ENCODE measurements at places on chromosomes 7 and 10. TPM values are rescaled to one million over a fixed set of nuclear protein-coding genes. Genes with fewer than 3 reads are reported as not detected.

The RBM17 gene
- 66.3 TPM for total RNA-seq

The LEP gene
- 3.3 TPM for total RNA-seq

DNA sequence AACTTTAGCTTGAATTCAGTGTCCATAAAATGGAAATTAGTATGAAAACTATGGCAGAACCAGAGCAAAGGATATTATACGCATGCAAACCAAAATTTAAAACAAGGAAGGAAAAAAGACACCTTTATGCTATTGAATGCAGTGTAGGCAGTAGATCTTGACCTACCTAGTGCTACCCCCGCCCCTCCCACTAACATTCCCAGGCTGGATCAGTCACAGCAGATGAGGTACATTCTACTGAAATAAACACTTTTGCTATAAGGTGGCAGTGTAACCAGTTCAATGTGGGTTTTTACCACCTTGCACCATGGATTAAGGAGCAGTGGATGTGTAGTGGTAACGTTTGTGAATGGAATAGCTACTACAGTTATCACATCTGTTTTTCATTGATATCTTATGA is 27.9 kb downstream of the SRI start:
- no peaks in the 10 kb centered on the region for H3K4me1 ChIP-seq
- H3K27me3 ChIP-seq, result no peaks in the 10 kb centered on the region
- H3K4me3 ChIP-seq, result no peak overlapping the region

- H3K36me3 ChIP-seq, result no peaks in the 10 kb centered on the region
- DNase-seq, result no peak
- H3K4me3 ChIP-seq, result no peak overlapping the region
- H3K27me3 ChIP-seq, result no peaks in the 10 kb centered on the region
- H3K4me1 ChIP-seq, result peaks cover 11% of the 10 kb centered on the region
Observed at GRCh38 chr10:77944519-77944918, 18.0 kb upstream of the DLG5 start.

DNA sequence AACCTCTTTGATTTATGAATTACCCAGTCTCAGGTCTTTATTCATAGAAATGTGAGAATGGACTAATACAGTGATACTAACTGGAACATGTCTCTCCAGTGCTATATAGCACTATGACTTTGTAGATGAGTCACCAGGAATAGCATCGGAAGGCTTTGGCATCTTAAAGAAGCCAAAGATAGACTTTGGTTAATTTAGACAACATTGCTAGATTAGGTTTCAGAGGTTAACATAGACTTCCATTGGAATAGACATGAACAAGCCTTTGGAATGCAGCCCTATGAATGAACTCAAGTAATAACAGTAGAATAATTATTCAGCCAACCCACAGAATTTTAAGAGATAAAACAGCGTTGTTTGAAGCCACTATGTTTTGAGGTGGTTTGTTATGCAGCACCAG is 169.2 kb downstream of the HGF start:
- DNase-seq, result no peak
- H3K27me3 ChIP-seq, result no peaks in the 10 kb centered on the region
- H3K4me1 ChIP-seq, result no peaks in the 10 kb centered on the region
- no peaks in the 10 kb centered on the region for H3K36me3 ChIP-seq
- H3K4me3 ChIP-seq, result no peak overlapping the region

The TMEM106B gene
- total RNA-seq, result 44.8 TPM

- H3K27ac ChIP-seq, result no peak overlapping the region
- no peaks in the 10 kb centered on the region for H3K27me3 ChIP-seq
- no peaks in the 10 kb centered on the region for H3K36me3 ChIP-seq
- peaks cover 24% of the 10 kb centered on the region for H3K4me1 ChIP-seq
- DNase-seq, result no peak
- H3K4me3 ChIP-seq, result no peak overlapping the region
Observed at GRCh38 chr7:92647011-92647625, 56.9 kb upstream of the FAM133B start.

DNA sequence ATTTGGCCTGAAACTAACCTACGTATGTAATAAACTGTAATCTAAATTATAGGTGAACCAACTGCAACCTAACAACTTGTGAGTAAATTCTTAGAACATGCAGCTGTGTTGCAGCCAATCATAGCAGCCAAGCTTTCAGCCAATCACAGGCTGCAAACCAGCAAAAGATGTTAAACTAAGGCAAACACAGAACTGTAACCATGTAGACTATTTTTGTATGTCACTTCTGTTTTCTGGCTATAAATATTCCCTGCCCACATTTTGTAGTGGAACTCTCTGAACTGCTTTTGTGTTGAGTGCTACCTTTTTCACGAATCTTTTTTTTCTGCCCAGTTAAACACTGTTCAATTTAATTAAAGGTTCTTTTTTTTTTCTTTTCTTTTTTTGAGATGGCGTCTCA is 28.2 kb upstream of the ZPBP start:
- H3K4me3 ChIP-seq, result no peak overlapping the region
- no peaks in the 10 kb centered on the region for H3K4me1 ChIP-seq
- H3K36me3 ChIP-seq, result no peaks in the 10 kb centered on the region
- DNase-seq, result no peak
- H3K27ac ChIP-seq, result no peak overlapping the region

The SKAP2 gene
- total RNA-seq, result 5.8 TPM

GRCh38 chr10:11397077-11397965 is 214.1 kb downstream of the USP6NL start:
- H3K4me1 ChIP-seq, result peaks cover 3% of the 10 kb centered on the region
- no peak overlapping the region for H3K27ac ChIP-seq
- no peak overlapping the region for H3K4me3 ChIP-seq

GRCh38 chr7:29623973-29624372 is 60.3 kb downstream of the PRR15 start:
- H3K4me3 ChIP-seq, result no peak overlapping the region
- no peaks in the 10 kb centered on the region for H3K4me1 ChIP-seq
- H3K27ac ChIP-seq, result no peak overlapping the region
- H3K36me3 ChIP-seq, result no peaks in the 10 kb centered on the region
- H3K27me3 ChIP-seq, result peaks cover 19% of the 10 kb centered on the region
- no peak for DNase-seq

DNA sequence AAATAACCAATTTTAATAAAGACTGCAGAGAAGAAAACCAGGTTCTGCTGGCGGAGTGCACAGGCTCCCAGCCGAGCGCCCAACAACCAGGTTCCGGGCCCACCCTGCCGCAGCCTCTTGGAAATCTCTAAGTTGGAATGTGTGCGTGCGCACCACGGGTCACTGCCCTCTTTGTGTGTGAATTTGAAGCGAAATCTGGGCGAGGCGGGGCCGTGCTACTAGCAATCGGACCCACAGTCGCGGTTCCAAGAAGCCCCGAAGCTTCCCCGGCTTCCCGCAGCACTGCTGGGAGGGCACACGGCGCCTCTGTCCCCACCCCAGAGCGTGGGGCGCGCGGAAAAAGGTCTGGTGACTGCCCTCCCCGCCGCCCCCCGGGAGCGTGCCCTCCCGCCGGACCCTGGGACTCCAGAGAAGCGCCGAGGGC is 666 bp upstream of the MAP3K8 start:
- no peaks in the 10 kb centered on the region for H3K27me3 ChIP-seq
- DNase-seq, result peak; percentile 76
- H3K36me3 ChIP-seq, result no peaks in the 10 kb centered on the region

DNA sequence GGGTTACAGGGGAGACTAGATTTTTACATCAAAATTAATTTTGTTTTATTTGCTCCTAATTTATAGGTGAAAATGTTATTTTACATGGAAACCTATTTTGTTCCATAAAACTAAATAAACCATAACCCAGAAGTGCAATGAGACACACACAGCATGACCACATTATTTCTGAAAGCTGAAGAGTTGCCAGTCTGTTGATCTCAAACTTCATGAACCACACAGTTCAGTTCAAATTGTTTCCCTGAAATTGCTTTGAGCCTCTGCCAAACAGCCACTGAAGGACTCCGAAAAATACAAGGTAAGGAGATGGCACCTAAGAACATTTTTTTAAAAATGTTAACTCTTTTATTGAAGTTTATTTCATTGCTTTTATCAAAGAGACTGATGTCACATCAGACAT is 25.0 kb upstream of the ITGB8 start:
- H3K27me3 ChIP-seq, result no peaks in the 10 kb centered on the region
- no peaks in the 10 kb centered on the region for H3K4me1 ChIP-seq
- H3K27ac ChIP-seq, result no peak overlapping the region
- no peak overlapping the region for H3K4me3 ChIP-seq
- H3K36me3 ChIP-seq, result no peaks in the 10 kb centered on the region

DNA sequence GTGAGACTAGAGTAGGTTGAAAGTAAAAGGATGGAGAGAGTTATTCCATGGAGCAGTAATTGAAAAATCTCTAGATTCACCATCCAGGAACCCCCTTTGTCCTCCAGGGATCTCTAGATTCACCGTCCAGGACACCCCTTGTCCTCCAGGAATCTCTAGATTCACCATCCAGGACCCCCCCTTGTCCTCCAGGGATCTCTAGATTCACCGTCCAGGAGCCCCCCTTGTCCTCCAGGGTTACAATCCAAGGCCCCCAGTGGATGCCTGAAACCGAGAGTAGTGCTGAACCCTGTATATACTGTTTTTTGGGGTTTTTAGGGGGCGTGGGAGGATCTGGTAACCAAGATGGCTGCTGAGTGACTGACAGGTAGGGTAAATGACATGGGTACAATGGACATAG is 38.3 kb upstream of the PPP2R2D start:
- H3K4me3 ChIP-seq, result no peak overlapping the region
- no peaks in the 10 kb centered on the region for H3K36me3 ChIP-seq
- H3K27ac ChIP-seq, result no peak overlapping the region
- peaks cover 74% of the 10 kb centered on the region for H3K27me3 ChIP-seq
- H3K4me1 ChIP-seq, result no peaks in the 10 kb centered on the region

The SH2D4B gene
- total RNA-seq, result not detected

The ATG9B gene
- not detected for total RNA-seq

DNA sequence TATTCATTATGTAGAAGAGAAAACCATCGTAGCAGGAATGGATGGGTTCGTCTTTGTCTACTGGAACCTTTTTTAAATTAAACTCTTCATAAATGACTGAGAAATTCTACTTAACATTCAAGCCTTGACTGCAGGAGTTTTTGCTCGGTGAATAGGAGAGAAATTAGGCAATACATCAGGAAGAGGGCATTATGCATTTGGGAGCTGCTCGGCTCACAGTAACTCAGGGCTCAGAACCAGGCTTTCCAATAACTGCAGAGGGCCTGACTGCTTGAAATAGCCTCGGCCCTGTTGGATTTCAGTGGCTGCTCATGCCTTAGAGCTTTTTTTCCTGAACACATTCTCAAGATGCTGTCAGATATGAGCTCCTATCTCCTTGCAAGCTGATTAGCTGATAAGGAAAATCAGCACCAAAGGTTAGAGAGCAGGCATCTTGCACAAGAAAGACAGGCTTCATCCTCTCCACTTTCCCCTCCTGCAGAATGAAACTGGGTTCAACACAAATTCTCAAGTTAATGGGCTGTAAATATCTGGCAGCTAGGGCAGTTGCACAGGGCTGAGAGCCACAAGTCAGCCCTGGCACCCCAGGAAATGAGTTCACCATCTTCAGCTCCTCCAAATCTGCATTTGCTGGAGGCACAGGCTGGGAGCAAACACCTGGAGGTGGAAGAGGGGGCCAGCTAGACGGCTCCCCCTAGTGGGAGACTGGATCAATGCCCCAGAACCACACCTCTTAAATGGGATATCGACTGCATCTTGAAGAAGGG is 24.3 kb downstream of the TECTB start:
- no peaks in the 10 kb centered on the region for H3K36me3 ChIP-seq
- no peaks in the 10 kb centered on the region for H3K27me3 ChIP-seq
- no peaks in the 10 kb centered on the region for H3K4me1 ChIP-seq
- no peak for DNase-seq

DNA sequence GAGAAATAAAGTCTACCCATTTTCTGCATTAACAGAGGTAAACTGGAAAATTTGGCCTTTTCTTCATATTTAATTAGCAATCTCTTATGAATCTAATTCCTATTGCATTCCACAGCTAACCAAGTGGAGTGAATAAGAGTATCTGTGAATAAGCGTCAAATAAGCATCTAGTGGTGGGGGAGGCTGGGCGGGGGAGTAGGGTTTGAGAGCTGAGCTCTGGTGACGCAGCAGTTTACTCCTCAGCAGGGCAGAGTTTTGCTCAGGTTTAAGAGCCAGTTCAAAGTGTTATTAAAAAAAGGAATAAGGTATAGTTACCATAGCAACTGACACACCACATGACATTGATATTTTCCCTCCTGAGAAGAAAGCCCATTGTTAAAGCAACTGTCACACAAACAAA is 1346.8 kb upstream of the CELF2 start:
- H3K4me3 ChIP-seq, result no peak overlapping the region
- no peaks in the 10 kb centered on the region for H3K4me1 ChIP-seq
- H3K36me3 ChIP-seq, result no peaks in the 10 kb centered on the region
- DNase-seq, result no peak

GRCh38 chr10:44370731-44371248 is 14.1 kb downstream of the CXCL12 start:
- no peak overlapping the region for H3K27ac ChIP-seq
- H3K4me1 ChIP-seq, result no peaks in the 10 kb centered on the region
- no peaks in the 10 kb centered on the region for H3K27me3 ChIP-seq
- peaks cover 19% of the 10 kb centered on the region for H3K36me3 ChIP-seq

The LCOR gene
- 28.8 TPM for total RNA-seq

DNA sequence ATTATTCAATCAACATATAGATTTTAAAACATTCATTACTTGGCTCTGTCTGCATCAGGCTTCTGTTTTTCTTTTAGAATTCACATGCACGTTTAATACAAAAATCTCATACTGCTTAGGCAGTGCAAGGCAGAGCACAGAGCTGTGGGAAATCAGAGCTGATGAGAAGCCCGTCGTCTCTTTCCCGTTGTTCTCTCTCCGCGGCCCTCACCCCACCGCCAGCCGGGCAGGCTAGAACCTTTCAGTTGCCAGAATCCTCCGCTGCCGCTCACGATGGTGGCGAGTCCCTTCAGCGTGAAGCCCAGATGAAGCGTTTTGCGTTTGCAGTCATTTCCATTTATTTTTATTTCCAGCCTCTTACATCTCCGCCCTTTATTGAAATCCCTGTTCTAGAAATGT is 648.2 kb downstream of the SDK1 start:
- H3K4me1 ChIP-seq, result no peaks in the 10 kb centered on the region
- DNase-seq, result no peak
- no peak overlapping the region for H3K4me3 ChIP-seq
- no peak overlapping the region for H3K27ac ChIP-seq
- no peaks in the 10 kb centered on the region for H3K27me3 ChIP-seq

- H3K27me3 ChIP-seq, result no peaks in the 10 kb centered on the region
- H3K4me3 ChIP-seq, result peak overlapping the region; percentile 35
- no peak for DNase-seq
- no peak overlapping the region for H3K27ac ChIP-seq
- no peaks in the 10 kb centered on the region for H3K4me1 ChIP-seq
Observed at GRCh38 chr7:113085781-113086390, 741 bp downstream of the GPR85 start.

Measured in heart right ventricle (tissue), 16 donors.